ENCODE measurements at places on chromosomes 12 and 14.

GRCh38 chr12:94165670-94166364 lies 17.4 kb downstream of the PLXNC1 start:
- no peak for DNase-seq
- H3K4me3 ChIP-seq, result no peak overlapping the region
- H3K36me3 ChIP-seq, result no peaks in the 10 kb centered on the region

GRCh38 chr12:41361738-41362137 lies 173.6 kb downstream of the PDZRN4 start:
- H3K27ac ChIP-seq, result no peak overlapping the region
- DNase-seq, result no peak
- H3K36me3 ChIP-seq, result no peaks in the 10 kb centered on the region
- H3K4me3 ChIP-seq, result no peak overlapping the region
- H3K27me3 ChIP-seq, result peaks cover 3% of the 10 kb centered on the region

- no peaks in the 10 kb centered on the region for H3K27me3 ChIP-seq
- H3K27ac ChIP-seq, result no peak overlapping the region
- DNase-seq, result no peak
- H3K4me1 ChIP-seq, result peaks cover 5% of the 10 kb centered on the region
Measured at GRCh38 chr14:81927070-81927469, 393.4 kb upstream of the SEL1L start.

DNA sequence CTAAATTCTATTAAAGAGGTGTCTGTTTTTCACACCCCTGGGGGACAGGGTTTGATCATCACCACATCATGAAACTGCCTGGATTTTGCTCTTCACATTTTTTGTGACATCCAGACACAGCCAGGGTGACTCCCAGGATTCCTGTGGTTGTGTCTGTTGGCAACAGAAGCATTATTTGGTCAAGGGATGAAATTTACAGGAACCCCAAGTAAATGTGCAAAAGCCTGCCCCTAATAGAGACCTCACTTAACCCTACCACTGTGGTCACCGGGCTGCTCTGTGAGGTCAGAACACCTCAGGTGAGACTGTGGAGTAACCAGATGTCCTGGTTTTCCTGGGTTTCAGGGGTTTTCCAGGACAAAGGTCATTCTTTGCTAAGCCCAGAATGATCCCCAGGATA lies 103.8 kb downstream of the DAD1 start:
- peaks cover 37% of the 10 kb centered on the region for H3K4me1 ChIP-seq
- no peak for DNase-seq
- no peak overlapping the region for H3K27ac ChIP-seq
- H3K4me3 ChIP-seq, result no peak overlapping the region
- H3K36me3 ChIP-seq, result no peaks in the 10 kb centered on the region

- DNase-seq, result peak; percentile 82
- no peak overlapping the region for H3K27ac ChIP-seq
- no peaks in the 10 kb centered on the region for H3K4me1 ChIP-seq
Measured at GRCh38 chr14:35814371-35815005, 5.4 kb upstream of the RALGAPA1 start.

DNA sequence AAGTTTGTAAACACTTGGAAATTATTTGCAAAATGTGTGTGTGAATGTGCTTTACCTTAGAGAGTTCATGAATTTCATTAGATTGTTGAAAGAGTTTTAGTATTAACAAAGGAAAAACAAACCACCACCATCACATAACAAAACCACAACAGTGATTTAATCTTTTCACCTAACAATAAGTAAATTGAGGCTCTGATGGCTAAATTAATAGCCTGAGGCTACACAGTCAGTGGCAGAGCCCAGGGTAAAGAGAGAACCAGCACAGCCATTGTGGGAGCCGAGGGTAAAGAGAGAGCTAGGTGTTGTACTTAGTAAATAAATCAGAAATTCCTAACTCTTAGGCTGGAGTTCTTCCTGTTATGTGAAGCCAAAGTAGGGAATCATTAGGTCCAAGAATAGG lies 51.2 kb upstream of the CAPRIN2 start:
- no peak for DNase-seq
- peaks cover 38% of the 10 kb centered on the region for H3K36me3 ChIP-seq
- no peak overlapping the region for H3K4me3 ChIP-seq
- no peak overlapping the region for H3K27ac ChIP-seq
- H3K27me3 ChIP-seq, result peaks cover 34% of the 10 kb centered on the region
- H3K4me1 ChIP-seq, result peaks cover 27% of the 10 kb centered on the region

DNA sequence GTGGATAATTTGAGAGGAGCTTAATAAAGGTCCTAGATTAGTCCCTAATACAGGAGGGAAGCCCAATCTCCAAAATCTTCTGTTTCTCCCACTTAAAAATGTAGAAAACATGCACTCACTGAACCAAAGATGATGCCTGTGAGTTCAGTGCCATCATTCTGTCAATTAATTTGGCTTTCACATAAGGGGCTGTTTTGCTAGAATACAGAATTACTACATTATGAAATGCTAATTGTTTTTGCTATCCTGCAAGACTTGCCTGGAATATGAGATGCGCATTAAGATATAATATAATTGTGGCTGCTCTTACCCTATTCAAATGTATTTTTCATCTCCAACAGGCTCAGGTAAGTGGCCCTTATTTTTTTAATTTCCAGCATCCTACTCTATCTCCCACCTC lies 111.7 kb downstream of the SEC23A start:
- H3K27ac ChIP-seq, result no peak overlapping the region
- DNase-seq, result no peak
- no peak overlapping the region for H3K4me3 ChIP-seq
